ENCODE measurements at places on chromosomes 11 and 22.

DNA sequence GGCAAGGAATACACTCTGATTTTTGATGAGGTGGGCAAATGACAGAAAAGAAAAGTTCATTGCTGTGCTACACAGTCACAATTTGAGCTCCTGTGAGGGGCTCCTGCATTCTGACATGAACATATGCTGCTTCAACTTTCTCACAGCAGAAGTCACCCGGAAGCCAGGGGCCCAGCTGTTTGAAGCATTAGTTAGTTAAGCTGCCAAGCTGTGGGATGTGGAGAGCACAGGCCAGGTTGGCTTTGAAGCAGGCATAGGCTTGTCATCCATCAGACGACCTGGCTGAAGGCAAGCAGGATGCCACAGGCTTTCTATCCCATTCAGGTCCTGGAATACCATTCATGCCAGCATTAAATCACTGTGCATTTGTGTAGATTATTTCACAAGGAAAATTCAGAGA is 63.1 kb downstream of the MTNR1B start:
- ATAC-seq, result no peak

DNA sequence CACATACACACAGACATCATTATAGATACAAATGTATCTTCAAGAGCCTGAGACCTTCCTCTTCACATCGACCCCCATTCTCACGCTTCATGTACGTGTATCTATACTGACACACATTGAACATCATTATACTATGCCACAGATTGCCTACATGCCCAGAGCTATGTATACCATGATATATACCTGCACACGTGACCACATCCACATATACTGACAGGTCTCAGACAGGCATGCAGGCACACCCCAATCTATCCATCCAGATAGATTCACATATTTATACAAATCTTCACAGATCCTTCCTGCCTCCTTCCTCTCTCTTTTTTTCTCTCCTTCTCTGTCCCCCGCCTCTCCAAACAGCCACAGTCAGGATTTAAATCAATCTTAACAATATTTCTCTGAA is 140.1 kb downstream of the CEP164 start:
- no peak for ATAC-seq

GRCh38 chr22:49008682-49009235 is 818.9 kb downstream of the BRD1 start:
- no peak for ATAC-seq

- peak; percentile 16 for ATAC-seq
These were observed 32.7 kb upstream of the MICAL2 start for GRCh38 chr11:12077535-12078280.

GRCh38 chr11:114040706-114041211 is 18.8 kb upstream of the ZBTB16 start:
- ATAC-seq, result no peak

DNA sequence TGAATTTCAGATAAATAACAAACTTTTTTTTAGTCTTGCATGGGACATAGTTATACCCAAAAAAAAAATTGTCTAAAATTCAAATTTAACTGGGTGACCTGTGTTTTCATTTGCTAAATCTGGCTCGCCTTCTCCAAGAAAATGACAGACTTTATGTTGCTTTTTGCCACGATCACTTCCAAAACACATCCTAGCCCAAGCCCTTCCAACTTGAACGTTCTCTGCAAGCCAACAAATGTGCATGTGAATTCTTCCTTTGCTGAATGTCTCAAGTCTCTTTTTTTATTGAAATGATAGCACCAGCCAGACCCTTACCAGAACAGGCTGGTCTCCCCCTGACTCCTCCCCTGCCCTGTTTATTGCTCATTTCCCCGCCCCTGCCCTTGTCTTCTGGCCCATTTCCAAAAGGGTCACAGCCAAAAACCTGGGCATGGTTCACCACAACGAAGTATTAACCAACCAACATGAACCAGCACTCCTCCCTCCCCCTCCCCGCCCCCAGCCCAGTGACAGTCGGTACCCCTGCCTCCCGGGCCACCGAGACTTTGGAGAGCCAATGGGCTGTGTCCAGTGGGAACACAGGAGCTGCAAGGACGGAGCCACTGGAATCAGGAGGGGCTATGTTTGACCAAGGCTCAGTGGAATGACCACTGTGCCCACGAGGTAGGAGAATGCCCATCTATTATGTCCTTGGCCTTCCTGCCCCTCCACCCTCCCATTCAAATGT is 63.2 kb downstream of the BTG4 start:
- ATAC-seq, result no peak

GRCh38 chr22:46657996-46658947 is 38.1 kb downstream of the GRAMD4 start:
- no peak for ATAC-seq

GRCh38 chr22:44128958-44129618 is 51.6 kb upstream of the PARVG start:
- ATAC-seq, result no peak

DNA sequence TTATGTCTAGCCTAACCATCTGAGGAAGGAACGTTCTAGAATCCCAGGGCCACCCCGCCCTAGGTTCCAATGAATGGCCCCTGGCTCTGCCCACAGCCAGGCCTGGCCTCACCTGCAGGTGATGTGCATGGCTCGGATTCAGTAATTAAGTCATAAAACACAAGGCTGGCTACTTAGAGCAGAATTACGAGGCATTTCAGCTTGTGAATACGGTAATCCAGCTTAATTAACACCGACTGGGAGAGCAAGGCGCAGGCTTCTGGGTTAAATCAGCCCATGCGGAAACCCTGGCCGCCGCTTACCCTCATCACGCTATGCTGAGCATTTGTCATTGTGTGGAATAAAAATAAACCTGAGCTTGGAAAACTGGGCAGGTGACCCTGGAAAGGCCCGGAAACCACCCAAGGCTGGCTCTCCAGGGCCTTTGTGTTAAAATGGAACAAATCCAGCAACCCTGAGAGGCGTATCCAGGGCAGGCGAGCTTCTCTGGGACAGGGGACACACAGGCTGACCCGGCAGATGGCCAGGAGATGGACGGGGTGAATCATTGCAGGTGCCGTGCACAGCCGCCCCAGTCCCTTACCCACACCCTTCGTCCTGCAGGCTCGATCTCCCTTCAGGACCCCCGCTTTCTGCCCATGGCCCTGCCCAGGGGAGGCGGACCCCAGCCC is 220.2 kb downstream of the CTTN start:
- ATAC-seq, result no peak

DNA sequence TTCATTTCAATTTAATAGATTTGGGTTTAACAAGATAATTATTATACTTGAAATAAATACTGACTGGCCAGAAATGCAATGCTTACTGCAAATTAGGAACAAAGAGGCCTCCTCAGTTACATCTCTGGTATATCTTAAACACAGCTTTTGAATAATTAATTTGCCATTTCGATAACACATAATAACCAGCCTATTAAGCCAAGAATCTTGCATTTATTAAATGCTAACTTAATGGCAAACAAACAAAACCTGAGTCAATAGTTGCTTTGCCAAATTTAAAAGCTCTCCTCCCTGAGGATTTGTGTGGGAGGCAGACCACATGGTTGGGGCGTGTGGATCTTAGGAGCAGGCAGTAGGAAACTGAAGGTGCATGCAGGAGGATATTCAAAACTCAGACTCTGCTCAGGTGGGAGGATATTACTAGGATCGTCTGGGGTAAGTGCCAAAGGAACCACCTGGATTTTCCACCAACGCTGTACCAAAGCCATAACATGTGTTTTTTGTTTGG is 17.9 kb upstream of the FJX1 start:
- ATAC-seq, result no peak

GRCh38 chr11:5007561-5007960 is 12.9 kb downstream of the OR51L1 start:
- ATAC-seq, result no peak

- no peak for ATAC-seq
These were observed 27.9 kb downstream of the ARRB1 start for GRCh38 chr11:75323609-75324008.

- no peak for ATAC-seq
These were observed 410.1 kb downstream of the SHANK2 start for GRCh38 chr11:70842256-70842655.

DNA sequence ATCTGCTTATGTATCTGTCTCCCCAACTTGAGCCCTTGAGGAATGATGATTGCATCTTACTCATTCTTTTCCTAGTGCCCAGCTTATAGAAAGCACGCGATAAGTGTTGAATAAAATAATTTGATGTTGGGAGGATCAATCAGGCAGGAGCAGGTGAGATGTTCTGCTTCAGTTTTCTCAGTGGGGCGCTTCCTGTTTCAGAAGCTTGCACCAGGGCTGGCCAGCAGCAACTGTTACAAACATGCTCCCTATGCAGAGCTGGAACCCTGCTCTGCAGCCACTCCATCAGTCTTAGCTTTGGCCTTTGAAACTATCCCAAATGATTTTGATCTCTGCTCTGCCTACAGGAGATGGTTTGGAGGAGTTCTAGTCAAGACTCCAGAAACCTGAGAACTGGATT is 3.9 kb downstream of the ENDOD1 start:
- ATAC-seq, result no peak

Measured in stimulated activated memory B cell treated with anti-CD40 and anti-IgM and Interleukin-4, amounts not matched to agents 10 μg/mL and 1 μg/mL and 100 μg/mL, for 72 hours (primary cell).